ENCODE measurements at places on chromosomes 3 and 15. TPM values are rescaled to one million over a fixed set of nuclear protein-coding genes. Genes with fewer than 3 reads are reported as not detected.

The IQCH gene
- polyA plus RNA-seq = 0.81 TPM

The PDZRN3 gene
- polyA plus RNA-seq = 7.9 TPM

The ADGRG7 gene
- not detected for polyA plus RNA-seq

GRCh38 chr3:168155303-168155702 is 59.6 kb upstream of the GOLIM4 start:
- no peak for DNase-seq

DNA sequence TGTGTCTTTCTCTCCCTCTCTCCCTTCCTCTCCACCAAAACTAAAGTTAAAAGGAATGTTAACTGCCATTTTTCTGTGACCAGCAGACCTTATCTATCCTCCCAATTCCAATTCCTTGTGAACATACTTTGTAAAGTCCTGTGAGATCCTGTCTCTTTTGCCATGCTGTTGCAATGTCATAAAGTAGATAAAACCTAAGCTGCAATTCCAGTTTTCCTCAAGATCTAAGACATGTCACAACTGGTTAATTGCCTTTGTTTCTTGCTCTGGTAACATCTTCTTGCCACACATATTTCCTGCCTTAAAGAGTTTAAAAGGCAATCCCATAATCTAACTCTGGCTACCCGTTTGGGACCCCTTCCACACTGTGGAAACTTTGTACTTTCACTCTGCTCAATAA is 188.7 kb downstream of the PYDC2 start:
- DNase-seq = no peak
